Neural crest cell (in vitro differentiated cells): ENCODE measurements at places on chromosomes 11 and 22.

DNA sequence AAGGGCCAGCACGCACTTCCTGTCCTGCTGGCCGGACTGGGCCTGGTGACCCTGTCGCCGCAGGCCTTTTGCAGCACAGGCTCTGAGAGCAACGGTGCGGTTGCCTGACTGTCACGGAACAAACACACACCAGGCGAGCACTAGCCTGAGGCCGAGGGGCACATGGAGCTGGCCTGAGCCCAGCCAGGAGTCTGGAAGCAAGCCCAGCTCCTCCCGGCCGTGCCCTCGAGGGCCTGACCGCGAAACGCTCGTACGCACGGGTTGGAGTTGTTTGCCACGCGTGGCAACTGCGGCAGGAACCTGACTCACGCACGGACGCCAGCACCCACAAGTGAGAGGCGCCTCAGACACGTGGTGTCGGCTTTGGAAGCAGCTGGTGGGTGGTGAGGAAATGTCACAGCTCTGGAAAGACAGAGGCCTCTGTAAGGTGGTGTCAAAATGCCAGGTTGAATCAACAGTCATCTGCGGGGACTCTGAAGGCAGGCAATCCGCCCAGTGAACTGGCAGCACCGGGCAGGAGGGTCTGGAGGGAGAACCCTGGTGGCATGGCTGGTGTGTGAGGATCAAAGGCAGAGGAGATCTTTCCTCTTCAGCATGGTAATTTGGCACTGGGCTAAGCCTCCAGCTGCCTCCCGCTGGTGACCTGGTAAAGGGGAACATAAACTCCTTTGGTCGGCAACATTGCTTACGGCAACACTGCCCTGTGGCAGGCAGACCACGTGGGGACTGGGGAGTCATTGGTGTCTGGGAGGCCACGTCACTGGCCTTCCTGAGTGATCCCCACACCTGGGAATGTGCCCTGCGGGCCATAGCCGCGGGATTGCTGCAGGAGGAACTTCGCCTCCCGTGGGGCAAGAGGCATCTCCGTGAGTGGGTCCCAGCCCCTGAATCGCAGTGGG, 15.3 kb upstream of the IL17REL start:
- DNase-seq = no peak

DNA sequence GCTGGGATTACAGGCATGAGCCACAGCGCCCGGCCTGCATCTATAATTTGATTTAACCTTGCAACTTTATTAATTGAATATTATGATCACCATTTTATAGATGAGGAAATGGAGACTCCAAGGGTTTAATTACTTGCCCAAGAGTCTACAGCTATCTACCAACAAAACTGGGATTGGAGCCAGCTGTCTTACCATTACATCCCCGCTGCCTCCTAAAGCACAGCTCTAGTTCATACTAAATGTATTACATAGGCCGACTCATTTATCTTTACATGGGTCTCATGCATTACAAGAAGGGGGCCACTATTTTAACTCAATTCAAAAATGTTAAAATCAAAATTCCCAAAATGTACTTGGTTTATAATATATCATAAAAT, 14.1 kb upstream of the TMA7B start:
- DNase-seq = no peak

- DNase-seq = no peak
Measured at GRCh38 chr11:127679816-127680545, 679.4 kb upstream of the KIRREL3 start.

DNA sequence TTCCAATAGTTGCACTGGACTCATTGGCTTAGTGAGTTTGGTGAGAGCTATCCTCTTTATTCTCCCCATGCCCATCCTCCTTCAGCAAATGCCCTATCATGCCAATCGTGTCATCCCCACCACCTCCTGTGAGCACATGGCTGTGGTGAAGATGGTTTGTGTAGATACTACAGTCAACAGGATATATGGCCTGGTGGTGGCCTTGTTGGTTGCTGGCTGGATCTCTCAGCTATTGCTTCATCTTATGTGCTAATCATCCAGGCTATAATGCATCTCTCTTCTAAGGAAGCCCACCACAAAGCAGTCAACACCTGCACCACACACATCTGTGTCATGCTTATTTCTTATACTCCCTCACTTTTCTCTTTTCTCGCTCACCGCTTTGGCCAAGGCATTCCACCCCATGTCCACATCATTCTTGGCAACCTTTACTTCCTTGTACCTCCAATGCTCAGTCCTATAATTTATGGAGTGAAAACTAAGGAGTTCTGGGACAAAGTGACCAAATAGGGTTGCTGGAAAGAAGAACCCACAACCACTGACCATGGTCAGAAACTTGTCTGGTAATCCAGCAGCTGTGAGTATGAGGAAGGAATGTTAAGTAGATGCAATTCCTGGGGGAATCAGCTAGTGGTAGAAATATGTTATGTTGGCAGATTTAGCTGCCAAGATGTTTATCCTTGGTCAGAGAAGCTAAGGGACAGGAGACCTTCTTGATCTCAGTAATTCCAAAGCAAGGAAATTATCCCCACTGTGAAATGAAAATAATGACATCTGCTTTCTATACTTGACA, 16.3 kb upstream of the OR56B1 start:
- no peak for DNase-seq

- peak; percentile 24 for DNase-seq
Measured at GRCh38 chr11:46006418-46007070, 84.1 kb downstream of the LARGE2 start.
